ENCODE measurements at places on chromosomes 13 and 19.

DNA sequence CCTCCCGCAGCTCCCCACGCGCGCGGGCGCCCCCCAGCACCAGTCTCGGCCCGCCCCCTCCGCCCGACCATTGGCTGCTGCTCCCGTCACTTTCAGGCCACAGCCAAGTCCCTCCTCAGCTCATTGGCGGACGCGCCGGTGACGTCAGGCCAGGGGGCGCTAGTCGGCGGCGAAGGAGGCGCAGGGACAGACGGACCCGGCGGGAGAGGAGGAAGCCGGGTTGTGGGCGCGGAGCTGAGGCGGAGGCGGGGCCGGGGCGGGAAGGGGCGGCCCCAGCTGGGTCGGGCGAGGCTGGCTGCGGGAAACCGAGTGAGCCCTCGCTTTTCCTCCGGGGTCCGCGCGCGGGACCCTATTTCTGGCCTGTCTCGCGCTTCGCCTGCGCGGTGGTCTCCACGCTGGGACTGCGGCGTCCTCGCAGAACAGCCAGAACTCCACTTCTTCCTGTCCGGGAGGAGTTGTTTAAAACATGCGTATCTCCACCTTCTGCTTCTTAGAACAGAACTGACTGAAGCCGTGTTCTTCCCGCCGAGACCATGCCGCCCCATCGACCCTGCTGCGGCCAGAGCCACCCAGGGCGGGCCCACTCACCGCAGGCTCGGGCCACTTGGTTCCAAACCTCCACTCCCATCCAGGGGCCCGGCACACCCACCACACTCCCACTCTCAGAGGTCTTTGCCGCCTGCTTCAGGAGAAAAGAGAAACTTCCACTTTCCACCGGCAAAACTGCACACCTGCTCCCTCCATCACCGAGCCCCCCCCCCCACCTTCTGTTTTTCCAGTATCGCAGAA, 471 bp upstream of the TMTC4 start:
- peak; percentile 97 for DNase-seq

GRCh38 chr13:24649688-24650043, 30.5 kb upstream of the ATP12A start:
- no peak for DNase-seq

DNA sequence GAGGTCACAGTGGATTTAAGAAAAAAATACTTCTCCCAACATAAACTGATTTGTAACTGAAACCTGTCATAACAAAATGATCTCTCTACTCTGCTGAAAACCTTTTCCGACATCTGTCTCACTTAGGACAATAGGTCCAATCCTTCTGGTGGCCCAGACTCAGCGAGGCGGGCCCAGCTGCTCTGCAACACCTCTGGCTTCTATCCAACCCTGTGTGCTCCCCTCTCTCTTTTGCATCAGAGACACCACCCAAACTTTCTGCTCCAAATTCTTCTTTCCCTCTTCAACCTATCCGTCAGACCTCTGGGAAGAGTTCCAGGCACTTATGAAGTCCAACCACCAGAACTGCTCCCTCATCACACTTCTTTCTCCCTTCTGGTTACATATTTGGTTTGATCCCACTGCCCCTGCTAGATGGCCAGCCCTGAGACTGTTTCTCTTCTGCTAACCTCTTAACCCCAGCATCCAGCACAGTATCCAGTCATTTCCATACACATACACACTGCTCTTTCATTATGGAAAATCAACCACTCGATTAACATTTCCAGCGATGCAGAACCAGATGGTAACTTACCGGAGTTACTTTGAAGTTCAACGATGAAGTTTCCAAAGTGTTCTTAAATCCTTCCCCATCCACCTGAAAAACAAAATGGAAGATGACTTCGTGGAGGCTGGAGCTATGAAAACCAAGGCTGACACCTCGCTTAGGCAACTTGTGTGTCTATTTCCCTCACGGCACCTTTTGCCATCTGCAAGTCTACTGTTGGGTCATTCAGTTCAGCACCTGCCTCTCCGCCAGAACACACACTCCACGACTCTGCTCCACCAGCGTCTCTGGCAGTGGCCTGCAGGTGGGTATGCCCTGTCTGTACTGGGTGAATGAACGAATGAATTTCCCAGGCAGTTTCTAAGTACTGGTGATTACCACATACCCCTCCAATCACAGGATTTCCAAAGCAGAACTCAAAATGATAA, 9.4 kb downstream of the SAFB2 start:
- DNase-seq, result no peak

- no peak for DNase-seq
Measured at GRCh38 chr13:95039415-95039814, 261.8 kb downstream of the ABCC4 start.

DNA sequence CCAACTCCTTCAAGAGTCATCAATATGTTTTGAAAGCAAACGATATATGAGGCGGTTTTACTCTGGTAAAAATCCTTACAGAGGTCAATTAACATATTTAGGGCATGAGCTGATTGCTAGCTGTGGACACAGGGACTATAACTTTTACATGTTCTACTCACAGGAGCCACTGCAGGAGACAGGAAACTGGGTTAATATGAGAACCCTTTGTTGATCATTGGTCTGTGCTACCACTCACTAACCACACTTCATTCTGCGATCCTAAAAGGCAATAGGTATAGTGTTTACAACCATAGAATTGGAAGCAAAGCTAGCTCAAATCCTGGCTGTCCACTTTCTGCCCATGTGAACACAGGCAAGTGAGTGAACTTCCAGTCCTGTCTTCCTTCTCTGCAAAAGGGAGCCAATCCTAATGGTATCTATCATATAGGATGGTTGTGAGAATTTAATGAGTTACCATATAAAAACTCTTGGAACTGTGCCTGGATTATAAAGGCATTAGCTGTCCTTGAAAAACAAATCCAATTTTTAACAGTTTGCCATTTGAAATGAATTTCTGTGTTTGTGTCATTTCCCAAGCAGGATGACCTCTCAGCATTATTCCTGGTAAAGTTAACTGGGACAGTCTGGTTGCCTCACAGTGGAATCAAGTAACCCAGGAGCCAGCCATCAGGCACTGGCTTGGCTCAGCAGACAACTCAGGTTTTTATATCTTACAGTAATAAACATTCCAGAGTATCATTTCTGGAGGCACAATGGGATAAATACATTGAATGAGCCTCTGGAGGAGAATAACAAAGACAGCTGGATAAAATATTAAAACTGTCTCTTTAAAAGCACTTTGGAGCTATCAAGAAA, 29.8 kb upstream of the RAP2A start:
- no peak for DNase-seq

GRCh38 chr13:113120300-113121182, 2.1 kb upstream of the F10 start:
- no peak for DNase-seq

- no peak for DNase-seq
Measured at GRCh38 chr13:74560325-74560724, 426.1 kb upstream of the KLF12 start.

- no peak for DNase-seq
Measured at GRCh38 chr13:90898811-90899210, 448.7 kb upstream of the MIR17HG start.

GRCh38 chr13:25032160-25032559, 63.8 kb upstream of the PABPC3 start:
- no peak for DNase-seq

GRCh38 chr19:7257148-7258040, 36.8 kb downstream of the INSR start:
- peak; percentile 49 for DNase-seq

DNA sequence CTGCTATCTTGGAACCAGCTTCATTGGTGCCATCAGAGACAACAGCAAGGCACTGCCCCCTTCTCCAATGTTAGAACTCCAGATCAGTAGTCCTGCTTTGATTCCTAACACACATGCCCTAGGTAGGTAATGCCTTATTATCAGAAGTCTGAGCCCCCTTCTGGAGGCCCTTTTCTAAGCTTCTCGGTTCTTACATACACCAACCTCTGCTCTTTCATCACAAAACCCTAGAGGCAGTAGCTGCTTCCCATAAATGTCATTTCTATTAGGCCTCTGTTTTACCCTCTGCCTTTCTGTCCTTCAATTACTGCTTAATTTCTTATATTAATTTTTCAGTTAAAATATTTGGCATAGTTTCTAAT, 65.3 kb upstream of the KLHL1 start:
- DNase-seq, result no peak

DNA sequence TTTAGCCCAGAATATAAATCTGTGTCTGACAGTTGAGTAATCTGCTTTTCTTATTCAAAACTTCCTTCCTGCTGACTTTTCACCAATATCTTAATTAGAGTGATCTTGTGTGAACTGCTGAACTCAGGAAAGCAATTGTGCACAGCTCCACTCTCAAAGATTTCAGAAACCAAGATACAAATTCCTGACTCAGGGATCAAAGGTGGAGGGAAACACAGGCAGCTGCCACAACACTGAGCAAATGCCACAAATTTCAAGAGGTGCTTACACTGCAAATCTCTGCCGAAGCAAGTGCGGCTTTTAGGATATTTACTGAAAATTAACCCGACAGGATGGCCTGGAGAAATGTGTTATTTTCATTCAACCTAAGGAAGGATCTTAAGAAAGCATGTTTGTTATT, 111.4 kb downstream of the STOML3 start:
- DNase-seq, result no peak

DNA sequence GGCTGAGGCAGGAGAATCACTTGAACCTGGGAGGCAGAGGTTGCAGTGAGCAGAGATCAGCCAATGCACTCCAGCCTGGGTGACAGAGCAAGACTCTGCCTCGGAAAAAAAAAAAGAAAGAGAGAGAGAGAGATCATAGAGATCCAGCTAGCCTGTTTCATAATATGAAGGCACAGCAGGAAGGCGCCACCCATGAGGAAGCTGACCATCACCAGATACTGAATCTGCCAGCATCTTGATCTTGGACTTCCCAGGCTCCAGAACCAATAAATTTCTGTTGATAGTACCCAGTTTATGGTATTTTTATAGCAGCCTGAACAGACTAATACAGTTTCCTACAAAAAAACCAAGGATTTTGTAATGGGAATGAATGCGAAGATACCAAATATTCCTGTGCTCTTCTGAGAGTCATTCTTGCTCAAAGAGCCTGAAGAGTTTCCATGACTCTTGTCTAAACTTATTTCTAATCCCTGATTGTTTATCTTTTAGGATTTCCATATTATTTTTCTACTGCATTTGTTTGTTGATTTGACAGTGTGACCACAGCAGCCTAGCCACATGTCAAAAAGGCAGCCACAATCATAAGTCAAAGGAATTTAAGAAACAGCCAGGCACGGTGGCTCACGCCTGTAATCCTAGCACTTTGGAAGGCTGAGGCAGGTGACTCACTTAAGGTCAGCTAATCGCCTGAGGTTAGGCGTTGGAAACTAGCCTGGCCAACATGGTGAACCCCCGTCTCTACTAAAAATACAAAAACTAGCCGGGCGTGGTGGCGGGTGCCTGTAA, 37.7 kb upstream of the PDCD5 start:
- peak; percentile 83 for DNase-seq

- DNase-seq, result no peak
Measured at GRCh38 chr19:47445937-47446402, 25.7 kb downstream of the SLC8A2 start.

GRCh38 chr13:36142735-36143134, 11.6 kb upstream of the DCLK1 start:
- no peak for DNase-seq

- no peak for DNase-seq
Measured at GRCh38 chr13:46609726-46610125, 56.8 kb downstream of the LRCH1 start.

- peak; percentile 42 for DNase-seq
Measured at GRCh38 chr19:18208098-18208951, 4.5 kb upstream of the RAB3A start.

GRCh38 chr13:27504128-27504867, 53.9 kb upstream of the MTIF3 start:
- DNase-seq, result no peak

DNA sequence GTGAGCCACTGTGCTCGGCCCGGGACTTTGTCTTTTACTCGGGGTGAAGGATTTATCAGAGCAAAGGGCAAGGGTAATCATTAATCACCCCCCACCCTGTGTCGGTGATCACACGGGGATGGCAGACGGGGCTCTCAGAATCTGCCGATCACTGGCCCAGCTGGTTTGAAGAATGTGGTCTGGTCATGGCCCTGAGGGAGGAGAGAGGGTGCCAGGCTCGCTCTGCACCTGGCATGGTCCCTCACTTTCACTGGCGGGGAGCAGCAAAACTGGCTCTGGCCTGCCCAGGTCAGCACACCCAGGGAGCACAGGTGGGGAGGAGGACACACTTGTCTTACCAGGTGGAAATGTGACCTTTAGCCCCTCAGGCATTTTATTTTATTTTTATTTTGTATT, 10.2 kb downstream of the REEP6 start:
- no peak for DNase-seq

DNA sequence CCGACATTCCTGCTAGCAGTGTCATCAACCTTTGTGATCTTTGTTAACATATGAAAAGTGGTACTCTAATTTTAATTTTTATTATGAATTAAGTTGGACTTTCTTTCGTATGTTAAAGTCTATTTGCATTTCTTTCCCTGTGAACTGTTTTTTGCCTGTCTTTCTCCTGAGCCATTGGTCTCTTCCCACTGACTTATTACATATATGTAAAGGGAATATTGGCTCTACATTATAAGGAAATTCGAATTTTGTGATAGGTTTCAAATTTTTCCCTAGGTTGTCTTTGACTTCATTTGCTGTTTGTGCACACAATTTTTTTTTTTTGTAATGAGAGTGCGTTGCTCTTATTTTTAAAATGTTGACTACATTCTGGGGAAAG, 442 bp upstream of the CDC16 start:
- no peak for DNase-seq

DNA sequence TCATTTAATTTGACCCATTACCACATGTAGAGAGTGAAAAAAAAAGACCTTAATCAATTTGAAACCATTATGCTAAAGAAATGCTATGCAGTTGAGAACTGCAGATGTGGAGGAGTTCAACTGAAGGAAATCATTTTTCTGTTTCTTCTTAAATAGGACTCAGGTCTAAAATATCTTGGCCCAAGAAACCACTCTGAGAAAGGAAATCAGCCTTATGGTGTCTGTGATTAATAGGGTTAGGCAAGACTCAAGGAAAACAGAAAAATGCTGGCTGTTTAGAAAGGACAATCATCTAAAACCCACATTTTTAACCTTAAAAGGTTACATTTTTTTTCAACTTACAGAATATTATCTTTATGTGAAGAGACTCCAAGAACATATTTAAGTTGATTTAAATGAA, 1.9 kb upstream of the SLITRK1 start:
- DNase-seq, result no peak

DNA sequence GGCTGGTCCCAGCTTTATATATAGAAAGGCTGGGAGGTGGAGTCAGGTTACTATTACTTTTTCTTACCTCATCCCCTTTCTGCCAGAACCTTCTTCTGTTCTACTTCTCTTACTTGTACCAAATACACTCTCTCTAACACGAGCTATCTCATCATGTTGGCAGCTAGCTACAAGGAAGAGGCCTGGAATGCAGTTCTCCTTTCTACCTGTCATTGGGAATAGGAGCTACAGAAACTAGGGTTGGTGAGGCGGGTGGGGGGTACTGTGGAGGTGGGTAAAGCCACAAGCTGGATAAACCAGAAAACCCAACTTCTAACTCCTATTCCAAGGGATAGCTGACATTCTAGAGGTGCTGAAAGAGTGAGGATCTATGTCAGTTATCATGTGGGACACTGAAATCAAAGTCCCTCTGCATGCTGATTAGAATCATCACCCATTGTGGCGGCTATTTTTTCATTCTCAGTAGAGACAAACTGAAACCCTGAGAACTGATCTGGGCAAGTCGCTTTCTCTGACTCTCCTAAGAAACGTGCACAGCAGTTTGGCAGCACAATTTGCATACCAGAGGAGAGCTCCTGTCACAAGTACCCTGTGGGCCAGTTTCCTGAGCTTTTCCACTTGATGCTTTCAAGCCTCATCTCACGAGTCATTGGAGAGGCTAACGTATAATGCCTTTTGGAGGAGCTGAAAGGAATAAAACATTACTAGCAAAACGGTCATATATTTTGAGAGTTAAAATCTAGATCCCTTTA, 358.1 kb downstream of the ENOX1 start:
- no peak for DNase-seq

All from MCF 10A (cell line).